ENCODE measurements at places on chromosomes 16 and 17. TPM values are rescaled to one million over a fixed set of nuclear protein-coding genes. Genes with fewer than 3 reads are reported as not detected.

The BMERB1 gene
- 14.1 TPM for total RNA-seq

DNA sequence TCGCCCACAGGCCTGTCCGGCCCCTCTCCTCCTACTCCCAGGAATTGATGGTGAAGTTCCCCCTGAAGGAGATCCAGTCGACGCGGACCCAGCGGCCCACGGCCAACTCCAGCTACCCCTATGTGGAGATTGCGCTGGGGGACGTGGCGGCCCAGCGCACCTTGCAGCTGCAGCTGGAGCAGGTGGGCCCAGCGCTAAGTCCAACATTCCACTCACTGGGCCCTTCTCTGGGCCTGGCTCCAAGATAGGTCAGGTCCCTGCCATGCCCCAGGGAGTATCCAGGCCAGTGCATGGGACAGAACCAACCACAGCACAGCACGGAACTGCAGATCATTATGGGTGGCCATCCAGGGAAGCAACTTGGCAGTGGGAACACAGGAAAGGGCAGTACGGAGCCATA, 9.9 kb upstream of the ALKBH5 start:
- no peak for DNase-seq

- DNase-seq, result no peak
These were observed 116.0 kb downstream of the CCT6B start for GRCh38 chr17:34845296-34845695.

The CCL15 gene
- total RNA-seq, result not detected

The HSD17B2 gene
- total RNA-seq, result 4.5 TPM

GRCh38 chr16:28596840-28597691, at the start of gene SULT1A2:
Gene SULT1A2 (minus strand): TSS chr16:28597050. CDS start chr16:28595930, 1,120 bp downstream.
- no peak for DNase-seq

DNA sequence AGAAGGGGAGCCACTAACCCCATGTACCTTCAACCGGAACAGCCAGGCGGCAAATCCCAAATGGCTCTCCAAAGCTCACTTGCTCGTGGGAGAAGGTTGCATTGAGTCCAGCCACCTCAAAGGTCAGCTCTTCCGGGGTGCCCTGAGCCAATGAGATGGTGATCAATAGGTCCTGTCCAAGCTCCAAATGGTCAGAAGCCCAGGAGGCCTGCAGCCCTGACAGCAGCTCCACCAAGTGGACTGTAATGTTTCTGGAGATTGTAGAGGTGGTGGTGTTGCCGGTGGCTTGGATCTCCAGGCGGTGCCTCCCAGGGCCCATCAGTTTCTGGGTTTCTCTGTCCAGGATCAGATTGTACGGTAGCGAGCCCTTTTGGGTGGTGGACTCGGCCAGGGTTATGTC, 39.9 kb upstream of the BCO1 start:
- no peak for DNase-seq

GRCh38 chr17:8846768-8847211, 20.7 kb downstream of the PIK3R6 start:
- peak; percentile 11 for DNase-seq

The TBX2 gene
- total RNA-seq, result not detected

The CLEC3A gene
- not detected for total RNA-seq

GRCh38 chr16:89064606-89065457, 28.8 kb upstream of the ACSF3 start:
- no peak for DNase-seq

DNA sequence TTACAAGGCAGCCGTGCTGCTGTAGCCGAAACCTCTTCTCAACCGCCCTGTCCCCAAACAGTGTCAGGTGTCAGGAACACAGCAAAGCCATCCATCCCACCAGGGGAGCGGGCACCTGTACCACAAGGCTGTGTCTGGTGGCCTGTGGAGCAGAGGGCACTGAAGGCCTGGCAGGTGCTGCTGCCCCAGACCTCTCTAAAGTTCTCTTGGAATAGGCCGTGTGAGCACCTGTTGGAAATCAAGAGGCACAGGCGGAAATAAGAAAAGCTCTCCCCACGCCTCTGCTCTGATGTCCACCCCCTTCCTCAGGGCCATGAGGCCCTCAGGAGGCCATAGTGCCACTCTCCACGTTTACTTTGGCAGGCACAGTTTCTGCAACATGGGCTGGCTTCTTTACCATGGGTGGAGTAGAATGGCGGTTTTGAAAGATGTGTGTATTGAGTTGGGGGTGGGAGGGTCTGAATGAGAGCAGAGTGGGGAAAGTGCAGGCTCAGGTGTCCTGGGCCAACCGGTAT, 99.9 kb upstream of the ZNF750 start:
- DNase-seq, result no peak

DNA sequence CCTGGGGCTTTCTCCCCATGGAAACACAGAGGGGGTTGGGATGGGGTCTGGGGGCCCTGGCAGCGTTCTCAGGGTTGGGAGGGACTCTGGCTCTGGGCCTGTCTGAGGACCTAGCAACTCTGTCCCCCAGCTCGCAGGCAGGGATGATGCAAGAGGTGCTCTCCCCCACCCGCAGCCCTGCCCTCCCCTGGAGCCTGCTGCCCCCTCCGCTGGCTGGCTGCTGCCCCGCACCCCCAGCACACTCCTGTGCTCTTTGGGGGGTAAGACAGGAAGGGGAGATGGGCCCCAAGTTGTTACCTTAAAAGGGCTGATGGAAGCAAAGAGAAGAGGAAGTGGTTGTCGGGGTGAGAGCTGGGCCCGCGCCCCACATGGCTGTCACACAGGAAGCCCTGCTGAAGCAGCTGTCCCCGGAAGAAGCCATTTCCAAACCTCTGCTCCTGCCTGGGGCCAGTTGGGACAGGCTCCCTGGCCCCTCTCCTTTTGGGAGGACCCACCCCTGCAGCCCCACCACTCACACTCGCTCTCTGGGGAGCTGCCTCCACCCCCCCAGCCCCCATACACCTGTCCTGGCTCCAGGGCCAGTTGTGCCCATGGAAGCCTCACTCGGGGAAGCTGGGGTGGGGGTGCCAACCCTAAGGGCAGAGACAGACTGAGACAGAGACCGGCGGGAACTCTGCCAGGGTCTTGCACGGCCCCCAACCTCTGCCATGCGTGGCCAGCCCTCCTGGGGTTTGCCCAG, 2.5 kb downstream of the CORO1A start:
- DNase-seq, result no peak

DNA sequence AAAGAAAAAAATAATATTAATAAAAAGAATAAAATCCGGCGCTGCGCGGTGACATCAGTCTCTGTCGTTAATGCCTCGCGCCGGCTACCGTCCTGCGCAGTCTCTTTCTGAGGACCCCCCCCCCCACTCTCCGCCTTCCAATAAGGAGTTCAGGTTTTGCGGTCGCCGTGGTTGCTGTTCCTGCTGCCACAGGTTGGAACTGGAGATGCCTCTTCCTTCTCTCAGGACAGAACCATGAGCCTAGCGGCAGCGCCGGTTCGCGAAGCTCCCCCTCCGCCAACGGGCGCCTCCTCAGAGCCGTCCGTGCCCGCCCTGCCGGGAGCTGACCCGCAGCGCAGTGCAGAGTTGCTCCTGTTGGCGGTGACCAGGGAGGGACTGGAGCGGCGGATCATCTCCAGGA, 2093.4 kb downstream of the TP53TG3F start:
- no peak for DNase-seq

GRCh38 chr16:53456625-53457024, 22.4 kb downstream of the RBL2 start:
- DNase-seq, result no peak

DNA sequence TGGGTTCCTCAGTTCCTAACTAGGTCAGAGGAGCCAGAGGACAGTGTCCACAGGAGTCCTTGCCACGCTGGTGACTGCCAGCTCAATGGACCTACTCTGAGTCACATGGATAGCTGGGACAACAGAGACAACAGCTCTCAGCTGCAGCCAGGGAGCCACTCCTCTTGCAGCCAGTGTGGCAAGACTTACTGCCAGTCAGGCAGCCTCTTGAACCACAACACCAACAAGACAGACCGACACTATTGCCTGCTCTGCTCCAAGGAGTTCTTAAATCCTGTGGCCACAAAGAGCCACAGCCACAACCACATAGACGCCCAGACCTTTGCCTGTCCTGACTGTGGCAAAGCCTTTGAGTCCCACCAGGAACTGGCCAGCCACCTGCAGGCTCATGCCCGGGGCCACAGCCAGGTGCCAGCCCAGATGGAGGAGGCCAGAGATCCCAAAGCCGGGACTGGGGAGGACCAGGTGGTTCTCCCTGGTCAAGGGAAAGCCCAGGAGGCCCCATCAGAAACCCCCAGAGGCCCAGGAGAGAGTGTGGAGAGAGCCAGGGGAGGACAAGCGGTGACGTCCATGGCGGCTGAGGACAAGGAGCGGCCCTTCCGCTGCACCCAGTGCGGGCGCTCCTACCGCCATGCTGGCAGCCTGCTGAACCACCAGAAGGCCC, 6.7 kb downstream of the ZNF646 start:
- DNase-seq, result no peak

DNA sequence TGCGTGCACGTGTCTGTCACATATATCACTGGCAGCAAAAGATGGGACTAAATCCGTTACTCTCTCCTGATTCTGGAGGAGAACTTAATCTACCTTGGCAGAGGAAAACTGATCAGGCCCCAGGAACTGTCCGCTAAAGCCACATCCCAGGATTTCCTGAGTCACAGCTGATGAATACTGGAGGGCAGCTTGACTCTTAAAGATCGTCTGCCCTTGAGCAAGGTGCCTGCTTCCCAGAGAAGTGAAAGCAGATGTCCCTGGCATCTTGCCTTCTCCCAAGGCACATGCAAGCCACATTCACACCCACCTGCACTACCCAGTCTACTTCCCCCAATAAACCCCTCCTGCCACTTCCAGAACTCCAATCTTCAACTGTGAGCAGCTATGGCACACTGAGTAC, 99.8 kb downstream of the CPPED1 start:
- no peak for DNase-seq

- no peak for DNase-seq
These were observed 13.2 kb upstream of the FOXJ1 start for GRCh38 chr17:76154292-76154691.

- no peak for DNase-seq
These were observed 306.6 kb upstream of the N4BP1 start for GRCh38 chr16:48916566-48916965.

DNA sequence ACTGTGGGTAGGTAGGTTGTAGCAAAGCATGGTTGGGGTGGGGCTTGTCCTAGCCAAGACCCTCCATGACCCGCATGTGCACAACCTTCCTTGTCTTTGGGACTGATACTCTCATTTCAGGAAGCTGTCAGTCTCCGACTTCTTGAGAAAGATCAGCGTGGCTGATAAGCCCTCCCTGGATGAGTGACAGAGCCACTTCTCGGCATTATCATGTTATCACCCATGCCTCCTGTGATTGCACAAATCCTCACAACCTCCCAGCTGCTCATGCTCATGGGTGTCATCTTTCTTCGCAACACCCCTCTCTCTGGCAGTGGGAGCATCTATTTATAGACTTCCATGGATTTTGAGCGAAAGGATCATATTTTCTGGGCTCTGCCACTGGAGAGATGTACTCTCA, 314.2 kb downstream of the FOXL1 start:
- DNase-seq, result no peak

- no peak for DNase-seq
These were observed 28.6 kb downstream of the COG4 start for GRCh38 chr16:70494777-70495176.

The AGRP gene
- not detected for total RNA-seq

- DNase-seq, result no peak
These were observed 459.3 kb downstream of the HS3ST3B1 start for GRCh38 chr17:14760212-14760611.

The CCNF gene
- 48.9 TPM for total RNA-seq

The HEATR9 gene
- total RNA-seq, result not detected

GRCh38 chr17:40188694-40189093, 11.4 kb downstream of the RAPGEFL1 start:
- DNase-seq, result no peak

DNA sequence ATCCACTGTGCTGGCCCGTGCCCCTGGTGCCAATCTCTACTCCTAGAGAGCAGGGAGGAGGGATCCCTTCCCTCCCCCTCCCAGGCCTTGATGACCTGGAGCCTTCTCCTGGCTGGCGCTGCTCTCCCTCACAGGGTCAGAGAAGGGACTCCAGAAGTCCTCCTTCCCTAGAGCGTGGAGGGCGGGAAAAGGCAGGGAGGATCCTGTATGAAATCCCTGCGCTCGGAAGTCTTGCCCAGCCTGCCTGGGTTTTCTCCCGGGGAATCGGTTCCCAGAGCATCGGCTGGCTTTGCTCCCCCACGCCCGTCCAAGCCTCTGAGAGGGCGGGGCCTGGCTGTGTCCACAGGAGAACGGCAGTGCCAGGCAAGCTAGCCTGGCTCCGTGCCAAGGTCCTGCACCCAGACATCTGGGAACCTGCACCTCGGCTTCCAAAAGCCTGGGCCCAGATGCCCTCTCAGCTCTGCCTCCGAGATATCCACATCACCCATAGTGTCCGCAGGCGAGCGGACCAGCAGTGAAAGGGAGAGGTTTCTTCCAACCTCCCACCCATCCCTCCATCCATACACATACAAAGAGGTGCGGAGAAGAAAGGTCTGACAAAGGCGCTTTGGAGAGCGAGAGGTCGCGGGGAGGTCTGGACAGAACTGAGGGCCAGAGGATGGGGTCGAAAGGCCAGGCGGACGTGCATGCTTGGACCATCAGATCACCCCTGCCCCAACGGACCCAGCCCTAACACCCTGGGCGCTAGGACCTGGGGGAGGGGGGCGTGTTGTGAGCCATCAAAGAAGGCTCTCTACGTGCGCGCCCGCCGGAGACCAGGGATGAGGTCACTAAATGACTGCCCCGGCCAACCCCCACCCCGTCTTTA, 1.1 kb downstream of the MPP2 start:
- no peak for DNase-seq

GRCh38 chr17:82447876-82448275, 2.7 kb downstream of the CYBC1 start:
- DNase-seq, result no peak

GRCh38 chr17:77165577-77165976, 24.8 kb downstream of the SEC14L1 start:
- DNase-seq, result no peak

GRCh38 chr16:1920727-1921171, 2.5 kb upstream of the HS3ST6 start:
- peak; percentile 29 for DNase-seq

DNA sequence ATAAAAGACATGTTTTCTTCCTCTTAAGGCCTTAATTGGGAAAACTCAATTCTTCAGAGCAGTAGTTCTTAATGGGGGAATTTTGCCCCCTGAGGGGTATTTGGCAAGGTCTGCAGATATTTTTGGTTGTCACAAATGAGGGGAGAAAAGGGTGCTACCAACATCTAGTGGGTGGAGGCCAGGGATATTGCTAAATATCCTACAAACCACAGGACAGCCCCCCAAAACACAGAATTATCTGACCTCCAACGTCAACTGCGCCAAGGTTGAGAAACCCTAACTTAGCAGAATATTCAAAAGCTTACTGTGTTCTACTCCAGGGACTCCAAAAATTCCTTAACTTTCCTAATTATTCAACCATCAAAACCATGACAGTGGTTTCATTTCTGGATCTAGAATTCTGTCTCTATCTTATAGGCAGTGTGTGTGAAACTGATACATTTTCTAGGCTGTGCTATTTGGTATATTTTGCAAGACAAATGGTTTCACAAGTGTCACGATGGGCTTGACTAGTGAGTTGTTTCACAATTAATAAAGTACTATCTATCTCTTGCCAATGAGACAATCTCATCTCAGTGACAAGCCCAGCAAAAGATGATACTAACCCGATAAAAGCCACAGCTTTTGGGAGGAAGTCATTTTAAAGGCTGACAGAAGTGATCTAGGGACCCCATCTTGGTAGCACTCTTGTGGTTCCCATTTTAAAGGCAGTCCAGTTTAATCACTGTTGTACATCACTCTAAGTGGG, 14.7 kb downstream of the TXNDC11 start:
- no peak for DNase-seq

- no peak for DNase-seq
These were observed 6.9 kb upstream of the SCNN1G start for GRCh38 chr16:23175651-23176050.

The ZG16 gene
- not detected for total RNA-seq
